ENCODE measurements at places on chromosomes 16 and 17. TPM values are rescaled to one million over a fixed set of nuclear protein-coding genes. Genes with fewer than 3 reads are reported as not detected.

GRCh38 chr17:77205396-77206125 lies 64.8 kb downstream of the SEC14L1 start:
- no peaks in the 10 kb centered on the region for H3K4me1 ChIP-seq
- H3K27ac ChIP-seq: no peak overlapping the region
- H3K4me3 ChIP-seq: no peak overlapping the region
- DNase-seq: no peak
- H3K27me3 ChIP-seq: no peaks in the 10 kb centered on the region

GRCh38 chr16:70600730-70601129 lies 45.6 kb upstream of the IL34 start:
- H3K36me3 ChIP-seq: no peaks in the 10 kb centered on the region
- no peak overlapping the region for H3K27ac ChIP-seq
- no peak overlapping the region for H3K4me3 ChIP-seq

- H3K27ac ChIP-seq: no peak overlapping the region
- H3K4me1 ChIP-seq: peaks cover 33% of the 10 kb centered on the region
- H3K27me3 ChIP-seq: no peaks in the 10 kb centered on the region
- DNase-seq: no peak
- no peak overlapping the region for H3K4me3 ChIP-seq
Observed at GRCh38 chr17:46071796-46072195, 72.7 kb downstream of the STH start.

- no peaks in the 10 kb centered on the region for H3K27me3 ChIP-seq
- H3K27ac ChIP-seq: peak overlapping the region; percentile 71
- H3K36me3 ChIP-seq: peaks cover 30% of the 10 kb centered on the region
- peaks cover 29% of the 10 kb centered on the region for H3K4me1 ChIP-seq
Observed at GRCh38 chr17:42227849-42228700, 33.8 kb upstream of the GHDC start.

- peak overlapping the region; percentile 82 for H3K27ac ChIP-seq
- no peaks in the 10 kb centered on the region for H3K27me3 ChIP-seq
- peaks cover 84% of the 10 kb centered on the region for H3K4me1 ChIP-seq
- H3K36me3 ChIP-seq: peaks cover 4% of the 10 kb centered on the region
Observed at GRCh38 chr16:89383095-89384003, 107.0 kb downstream of the ANKRD11 start.

SULT1A3 gene
- 15.2 TPM for total RNA-seq

- DNase-seq: no peak
- peaks cover 2% of the 10 kb centered on the region for H3K27me3 ChIP-seq
- H3K4me3 ChIP-seq: no peak overlapping the region
- H3K27ac ChIP-seq: no peak overlapping the region
Observed at GRCh38 chr16:79312502-79312901, 288.0 kb downstream of the MAF start.

- H3K27ac ChIP-seq: no peak overlapping the region
- H3K4me3 ChIP-seq: no peak overlapping the region
- DNase-seq: no peak
- peaks cover 13% of the 10 kb centered on the region for H3K4me1 ChIP-seq
- H3K27me3 ChIP-seq: peaks cover 1% of the 10 kb centered on the region
Observed at GRCh38 chr16:15498427-15499175, 64.2 kb downstream of the BMERB1 start.

DNA sequence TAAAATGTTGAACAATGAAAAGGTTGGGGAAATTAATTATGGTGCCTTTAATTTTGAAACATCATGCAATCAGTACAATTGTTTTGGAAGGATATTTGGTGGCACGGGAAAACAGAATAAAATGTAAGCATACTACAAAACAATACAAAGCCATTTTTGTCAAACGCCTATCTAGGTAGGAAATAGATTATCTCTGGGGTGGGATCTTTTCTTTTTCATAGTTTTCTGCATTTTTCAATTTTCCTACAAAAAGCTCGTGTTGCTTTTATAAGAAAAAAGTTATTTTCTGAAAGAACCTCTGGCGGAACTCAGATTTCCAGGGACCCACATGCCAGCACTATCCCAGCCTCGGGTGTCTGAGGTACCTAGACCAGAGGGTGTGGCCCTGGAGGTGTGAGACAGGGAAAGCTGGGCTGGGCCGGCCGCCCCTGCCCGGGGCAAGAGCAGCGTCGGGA lies 961 bp upstream of the MAP3K3 start:
- peak overlapping the region; percentile 87 for H3K27ac ChIP-seq
- DNase-seq: no peak
- peak overlapping the region; percentile 85 for H3K4me3 ChIP-seq
- H3K4me1 ChIP-seq: peaks cover 32% of the 10 kb centered on the region

CASKIN2 gene
- total RNA-seq: 5.3 TPM

SOST gene
- not detected for total RNA-seq

DNA sequence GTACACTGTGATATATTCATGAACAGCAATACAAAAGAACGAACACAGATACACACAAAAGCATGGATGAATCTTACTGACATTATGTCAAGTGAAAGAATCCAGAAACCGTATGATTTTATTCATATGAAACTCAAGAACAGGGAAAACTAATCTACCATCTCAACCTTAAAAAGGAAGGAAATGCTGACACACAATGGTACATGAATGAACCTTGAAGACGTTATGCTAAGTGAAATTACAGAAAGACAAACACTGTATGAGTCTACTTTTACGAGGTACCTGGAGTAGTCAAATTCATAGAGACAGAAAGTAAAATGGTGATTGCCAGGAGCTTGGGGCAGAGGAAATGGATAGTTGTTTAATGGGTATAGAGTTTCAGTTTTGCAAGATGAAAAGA lies 8.7 kb upstream of the PRKCB start:
- peak overlapping the region; percentile 43 for H3K4me3 ChIP-seq
- peaks cover 5% of the 10 kb centered on the region for H3K36me3 ChIP-seq

GRCh38 chr16:152141-153128 lies at the start of gene HBZ:
TSS of gene HBZ (plus strand) at chr16:152644. CDS start at chr16:152910, 266 bp downstream.
- H3K4me1 ChIP-seq: peaks cover 5% of the 10 kb centered on the region
- peaks cover 14% of the 10 kb centered on the region for H3K27me3 ChIP-seq
- H3K27ac ChIP-seq: no peak within 1 kb of the TSS
- no peak within 1 kb of the TSS for H3K4me3 ChIP-seq
- H3K36me3 ChIP-seq: no peaks in the 10 kb centered on the region
- no peak for DNase-seq

DNA sequence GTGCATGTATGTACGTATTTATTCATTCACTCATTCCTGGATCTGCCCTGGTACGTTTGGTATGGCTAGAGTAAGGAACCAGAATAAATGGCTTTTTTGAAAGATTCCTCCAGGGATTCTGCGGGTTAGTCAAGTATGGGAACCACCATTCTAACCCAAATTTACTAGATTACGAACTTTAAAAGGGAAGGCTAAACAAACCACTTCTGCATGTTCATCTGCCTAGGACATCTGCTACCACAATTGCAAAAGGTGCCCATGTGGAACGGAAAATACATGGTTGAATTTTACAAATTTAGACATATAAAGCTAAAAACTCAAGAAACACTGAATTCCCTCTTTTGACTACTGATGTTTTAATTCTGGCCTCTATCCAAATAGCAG lies 22.1 kb downstream of the CYTH1 start:
- peak overlapping the region; percentile 98 for H3K27ac ChIP-seq
- no peaks in the 10 kb centered on the region for H3K27me3 ChIP-seq
- H3K4me3 ChIP-seq: peak overlapping the region; percentile 68

DNA sequence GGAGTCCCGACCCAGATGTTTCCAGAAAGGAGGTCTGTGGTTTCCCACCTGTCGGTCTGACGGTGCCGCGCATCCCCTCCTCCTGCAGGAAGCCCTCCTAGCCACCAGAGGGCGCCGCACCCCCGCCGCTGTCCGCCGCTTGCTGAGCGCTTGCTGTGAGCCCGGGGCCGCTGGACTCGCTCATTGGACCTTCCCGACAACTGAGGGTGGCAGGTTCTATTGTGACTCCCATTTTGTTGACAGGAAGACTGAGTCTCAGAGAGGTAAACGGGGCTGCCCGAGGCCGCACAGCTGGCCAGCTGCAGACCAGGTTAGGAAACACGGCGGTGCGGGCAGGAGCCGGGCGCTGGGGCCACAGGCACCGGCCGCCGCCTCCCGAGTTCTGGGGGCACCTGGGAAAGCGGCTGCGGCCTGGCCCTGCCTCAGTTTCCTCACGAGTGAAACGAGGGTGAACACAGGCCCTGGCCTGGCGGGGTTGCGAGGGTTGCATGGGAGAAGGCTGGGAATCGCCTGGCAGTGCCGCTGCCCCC lies 191.1 kb upstream of the CIBAR2 start:
- no peaks in the 10 kb centered on the region for H3K36me3 ChIP-seq
- peaks cover 22% of the 10 kb centered on the region for H3K4me1 ChIP-seq
- peak; percentile 85 for DNase-seq
- H3K27ac ChIP-seq: no peak overlapping the region

- peak; percentile 37 for DNase-seq
- peak overlapping the region; percentile 96 for H3K4me3 ChIP-seq
- peaks cover 16% of the 10 kb centered on the region for H3K4me1 ChIP-seq
Observed at GRCh38 chr17:80453998-80454556, 22.3 kb downstream of the NPTX1 start.

KREMEN2 gene
- total RNA-seq: not detected

RNF157 gene
- total RNA-seq: 28.0 TPM

Measured in activated CD4-positive, alpha-beta memory T cell treated with anti-CD3 and anti-CD28 coated beads for 36 hours (primary cell).